ENCODE measurements at places on chromosomes 1 and 21.
A peak's percentile ranks its signal among the peaks of the same experiment; 100 is the strongest.

DNA sequence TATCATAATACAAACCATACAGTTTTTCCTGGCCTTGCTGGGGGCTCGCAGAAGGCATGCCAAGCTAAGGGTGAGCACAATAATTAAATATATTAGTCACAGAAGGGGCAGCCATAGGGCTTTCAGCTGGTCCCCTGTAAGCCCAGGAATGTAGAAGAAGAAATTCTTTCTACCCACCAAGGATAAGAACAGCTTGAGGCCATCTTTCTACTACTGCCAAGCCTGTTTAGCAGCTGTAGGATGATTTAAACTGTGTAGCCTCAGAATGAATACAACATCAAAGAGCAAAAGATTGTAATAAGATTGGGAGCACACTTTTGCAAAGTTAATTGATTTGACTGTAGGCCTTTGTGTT lies 171.5 kb downstream of the LRRC7 start:
- DNase-seq = no peak

DNA sequence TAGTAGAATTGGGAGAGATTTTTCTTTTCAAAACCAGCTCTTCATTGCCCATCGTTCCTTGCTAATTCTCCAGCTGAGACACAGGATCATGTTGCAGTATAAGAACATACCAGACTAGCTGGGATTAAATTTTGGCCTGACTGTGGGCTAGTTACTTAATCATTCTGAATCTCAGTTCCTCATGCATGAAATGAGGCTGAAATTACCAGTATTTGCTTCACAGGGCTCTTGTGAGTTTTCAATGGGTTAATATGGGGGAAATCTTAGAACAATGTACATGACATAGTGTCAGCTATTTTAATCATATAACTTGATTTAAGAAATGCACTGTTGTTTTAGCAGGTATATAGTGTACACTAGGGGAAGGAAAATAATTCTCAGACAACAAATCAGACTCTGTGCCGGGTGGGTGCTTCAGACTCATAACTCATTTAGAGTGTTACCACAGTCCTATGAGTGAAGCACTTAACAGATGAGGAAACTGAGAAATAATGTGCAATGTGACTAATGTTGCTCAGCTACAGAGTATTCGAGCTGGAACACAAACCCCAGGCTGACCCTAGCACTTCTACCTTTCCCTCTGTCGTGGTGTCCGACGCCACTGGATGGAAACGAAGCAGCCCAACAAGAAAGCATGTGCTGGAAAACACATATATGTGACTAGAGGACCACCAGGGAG lies 137.6 kb upstream of the SGIP1 start:
- DNase-seq = no peak

DNA sequence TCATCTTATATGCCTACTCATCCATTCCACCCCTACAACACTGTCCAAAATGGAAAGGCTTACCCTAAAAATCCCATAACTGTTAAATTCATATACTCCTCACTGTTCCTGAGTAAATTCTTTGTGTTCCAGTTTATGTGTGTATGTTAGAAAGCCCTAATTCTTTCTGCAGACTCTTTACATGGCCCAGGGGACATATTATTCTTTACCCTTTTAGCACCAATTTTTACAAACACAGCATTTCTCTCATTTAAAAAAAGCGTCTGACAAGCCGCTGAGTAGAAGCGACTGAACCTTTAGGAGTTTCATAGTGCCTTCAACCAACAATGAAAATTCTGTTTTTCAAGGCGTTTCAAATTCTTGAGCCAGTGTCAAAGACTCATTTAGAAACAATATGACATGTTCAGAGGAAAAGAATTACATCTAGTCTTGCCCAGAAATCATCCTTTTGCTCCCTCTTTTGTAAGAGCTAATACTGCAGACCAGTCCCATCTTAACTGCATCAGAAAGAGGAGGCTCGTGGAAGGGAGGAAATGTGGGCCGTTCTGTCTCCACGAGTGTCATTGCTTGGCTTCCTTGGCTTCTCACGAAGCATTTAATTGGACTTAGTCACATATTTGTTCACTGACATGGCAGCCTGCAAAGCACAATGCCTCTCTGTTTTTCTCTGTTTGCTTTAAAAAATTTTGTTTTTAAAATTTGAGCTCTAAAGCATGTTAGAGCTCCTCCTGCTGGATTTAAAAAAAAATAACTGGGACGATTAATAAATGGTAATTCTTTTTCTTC lies 21.3 kb upstream of the C1orf105 start:
- peak; percentile 93 for DNase-seq

DNA sequence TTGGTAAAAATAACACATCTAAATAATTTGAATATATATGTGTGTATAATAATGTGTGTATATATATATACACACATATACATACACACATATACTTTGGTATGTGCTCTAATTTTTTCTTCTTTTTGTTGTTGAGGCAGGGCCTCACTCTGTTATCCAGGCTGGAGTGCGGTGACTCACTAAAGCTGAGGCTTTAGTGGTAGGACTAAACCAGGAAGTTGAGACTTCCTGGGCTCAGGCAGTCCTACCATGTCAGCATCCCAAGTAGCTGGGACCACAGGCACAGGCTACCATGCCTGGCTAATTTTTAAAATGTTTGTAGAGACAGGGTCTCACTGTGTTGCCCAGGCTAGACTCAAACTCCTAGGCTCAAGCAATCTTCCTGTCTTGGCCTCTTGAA lies 46.7 kb upstream of the CXADR start:
- no peak for DNase-seq

DNA sequence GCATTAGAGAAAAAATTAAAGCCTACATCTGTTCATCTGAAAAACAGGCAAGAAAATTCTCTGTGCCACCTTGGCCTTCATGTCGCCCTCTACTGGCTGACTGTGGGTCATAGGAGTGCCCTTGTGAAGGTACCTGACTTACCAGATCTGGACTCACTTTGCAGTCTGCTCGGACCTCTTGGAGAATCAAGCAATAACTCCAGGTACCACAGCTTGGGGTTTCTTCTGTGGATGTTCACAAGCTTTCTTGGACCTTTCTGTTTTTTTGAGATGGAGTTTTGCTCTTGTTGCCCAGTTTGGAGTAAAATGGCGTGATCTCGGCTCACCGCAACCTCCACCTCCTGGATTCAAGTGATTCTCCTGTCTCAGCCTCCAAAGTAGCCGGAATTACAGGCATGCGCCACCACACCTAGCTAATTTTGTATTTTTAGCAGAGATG lies 2.4 kb upstream of the PRAMEF18 start:
- DNase-seq = no peak

DNA sequence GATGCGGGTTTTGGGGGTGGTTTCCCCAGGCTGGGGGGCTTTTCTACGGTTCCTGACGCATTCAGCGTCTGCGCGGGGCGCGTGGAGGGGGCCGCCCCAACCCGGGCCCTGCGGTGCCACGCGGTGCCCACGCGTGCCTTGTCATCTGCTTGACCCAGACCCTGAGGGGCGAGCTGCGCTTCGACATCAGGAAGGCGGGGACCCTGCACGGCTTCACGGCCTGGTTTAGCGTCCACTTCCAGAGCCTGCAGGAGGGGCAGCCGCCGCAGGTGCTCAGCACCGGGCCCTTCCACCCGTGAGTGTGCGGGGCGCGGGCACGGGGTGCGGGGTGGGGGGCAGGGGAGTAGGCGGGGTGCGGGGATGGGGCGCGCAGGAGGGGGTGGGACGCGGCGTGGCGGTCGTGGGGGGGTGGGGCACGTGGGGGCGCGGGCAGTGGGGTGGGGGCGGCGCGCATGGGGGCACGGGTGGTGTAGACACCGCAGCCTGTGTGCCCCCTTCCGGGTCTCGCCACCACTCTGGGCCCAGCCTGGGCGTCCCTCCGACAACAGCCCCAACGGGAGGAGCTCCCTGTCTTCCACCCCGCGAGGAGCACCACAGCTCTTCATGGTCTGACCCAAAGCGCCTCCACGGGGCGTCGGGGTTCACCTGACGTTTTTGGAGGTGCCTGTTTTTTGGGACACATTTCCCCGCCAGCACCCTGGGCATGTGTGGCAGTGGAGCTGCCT lies 26.3 kb downstream of the PRMT2 start:
- no peak for DNase-seq

All from vagina (tissue), 2 donors.